Foreskin keratinocyte (primary cell): ENCODE measurements at places on chromosomes 6 and 20. TPM values are rescaled to one million over a fixed set of nuclear protein-coding genes. Genes with fewer than 3 reads are reported as not detected.

HLA-DRA gene
- total RNA-seq, result not detected in 2 replicates

SPATS1 gene
- not detected in 2 replicates for total RNA-seq

GRCh38 chr6:117600008-117600743 is 2.1 kb downstream of the GOPC start:
- no peak for DNase-seq

DNA sequence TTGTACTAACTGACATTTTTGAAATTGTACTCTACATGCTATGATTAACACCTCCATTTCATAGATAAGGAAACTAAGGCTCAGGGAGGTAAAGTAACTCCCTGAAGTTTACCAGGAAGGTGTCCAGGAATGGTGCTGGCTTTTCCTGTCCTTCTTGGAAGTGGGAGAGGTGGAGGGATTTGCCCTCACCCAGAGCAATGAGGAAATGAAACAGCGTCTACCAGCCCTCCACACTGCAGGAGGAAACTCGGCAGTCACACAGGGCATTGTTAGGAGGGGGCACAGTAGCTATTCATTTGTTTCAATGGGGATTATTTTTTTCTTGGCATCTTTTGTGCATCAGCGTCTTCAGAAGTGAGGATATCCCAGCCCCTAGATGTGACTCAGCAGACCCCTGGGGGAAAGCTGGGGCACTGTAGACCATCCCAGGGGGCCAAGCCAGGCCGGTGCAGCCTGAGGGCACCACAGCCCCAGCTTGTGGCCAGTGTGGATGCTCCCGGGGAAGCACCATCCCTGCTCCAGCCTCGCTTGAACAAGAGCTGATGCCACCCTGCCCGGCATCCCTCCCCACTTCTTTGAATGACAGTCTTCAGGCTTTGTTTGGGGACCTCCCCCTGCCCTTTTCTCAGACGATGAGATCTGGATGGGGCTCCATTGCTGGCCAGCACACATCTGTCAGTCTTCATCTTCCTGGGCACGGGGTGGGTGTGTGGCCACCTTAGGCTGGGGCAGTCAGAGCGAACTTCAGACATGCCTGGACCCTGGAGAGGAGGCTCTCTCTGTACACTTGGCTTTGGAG is 224.4 kb upstream of the PMEPA1 start:
- DNase-seq, result no peak

GRCh38 chr20:5933802-5934436 is 16.4 kb downstream of the TRMT6 start:
- DNase-seq, result peak; percentile 20

DNA sequence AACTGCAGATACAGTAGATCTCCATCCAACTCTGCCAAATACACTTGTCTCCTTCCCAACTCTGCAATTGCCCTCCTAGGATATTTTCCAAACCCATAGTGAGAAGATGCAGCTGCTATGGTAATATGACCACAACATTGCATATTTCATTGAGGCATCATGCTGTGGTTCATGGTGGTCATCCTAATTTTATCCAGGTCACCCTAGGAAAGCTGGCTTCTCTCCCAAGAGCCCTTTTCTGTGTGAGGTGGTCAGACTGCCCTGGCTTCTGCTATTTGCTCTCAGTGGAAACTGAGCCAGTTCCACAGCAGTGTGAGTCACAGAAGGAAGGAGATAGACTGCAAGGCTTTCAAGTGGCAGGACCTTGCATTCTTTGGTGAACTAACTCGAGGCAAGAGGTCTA is 5.5 kb downstream of the OGFRL1 start:
- no peak for DNase-seq

KCNQ5 gene
- 4.9 and 6.4 TPM in 2 replicates for total RNA-seq

KIF6 gene
- total RNA-seq, result 0.14 TPM in 2 replicates

GRCh38 chr6:133085896-133086295 is 155.3 kb upstream of the EYA4 start:
- no peak for DNase-seq

DNA sequence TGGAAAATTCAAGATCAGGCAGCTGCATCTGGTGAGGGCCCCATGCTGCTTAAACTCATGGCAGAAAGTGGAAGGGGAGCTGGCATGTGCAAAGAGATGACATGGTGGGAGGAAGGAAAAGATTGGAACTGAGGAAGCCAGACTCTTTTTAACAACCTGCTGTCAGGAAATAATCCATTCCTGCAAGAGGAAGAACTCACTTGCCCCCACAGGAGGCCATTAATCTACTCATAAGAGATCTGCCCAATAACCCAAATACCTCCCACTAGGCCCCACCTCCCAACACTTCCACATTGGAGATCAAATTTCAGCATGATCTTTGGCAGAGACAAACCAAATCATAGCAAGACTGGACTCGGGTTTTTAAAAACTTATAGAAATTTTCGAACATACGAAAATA is 200.5 kb upstream of the KCNQ5 start:
- no peak for DNase-seq

DNA sequence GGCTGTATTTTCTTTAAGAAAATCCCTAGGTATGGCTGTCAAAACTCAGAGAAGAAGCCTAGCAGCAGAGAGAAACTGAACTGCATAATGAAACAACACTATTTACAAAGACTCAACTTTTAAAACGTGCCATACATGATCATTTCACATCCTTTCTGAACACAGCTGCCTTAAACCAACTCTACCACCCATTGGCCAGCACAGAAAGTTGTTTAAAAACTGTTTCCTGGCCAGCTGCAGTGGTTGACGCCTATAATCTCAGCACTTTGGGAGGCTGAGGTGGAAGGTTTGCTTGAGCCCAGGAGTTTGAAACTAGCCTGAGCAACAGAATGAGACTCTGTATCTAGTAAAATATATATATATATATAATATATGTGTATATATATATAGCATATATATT is 336.4 kb upstream of the SOX4 start:
- no peak for DNase-seq

GJA10 gene
- not detected in 2 replicates for total RNA-seq

DNA sequence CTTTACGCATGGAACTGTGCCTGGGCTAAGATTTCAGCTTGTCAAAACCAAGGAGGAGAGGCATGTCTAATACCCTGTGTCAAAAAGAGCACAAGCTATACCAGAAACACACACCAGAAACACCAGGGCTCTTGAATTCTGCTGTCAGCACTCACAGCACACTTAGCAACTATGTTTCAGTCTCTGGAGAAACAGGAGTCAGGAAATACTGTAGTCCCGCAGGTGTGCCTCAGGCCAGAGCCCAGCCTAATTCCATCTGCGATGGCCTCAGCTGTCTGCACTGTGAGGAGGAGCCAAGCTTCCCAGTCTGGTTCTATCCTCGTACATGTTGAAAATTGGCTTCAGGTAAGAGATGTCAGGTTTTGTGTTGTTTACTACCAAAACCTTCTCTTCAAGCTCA is 31.6 kb downstream of the MTRES1 start:
- no peak for DNase-seq

CALHM5 gene
- 0.11 and 0.20 TPM in 2 replicates for total RNA-seq

TPD52L1 gene
- total RNA-seq, result 44.0 and 48.9 TPM in 2 replicates

GRCh38 chr6:145964948-145965366 is 799 bp upstream of the SHPRH start:
- no peak for DNase-seq

DNA sequence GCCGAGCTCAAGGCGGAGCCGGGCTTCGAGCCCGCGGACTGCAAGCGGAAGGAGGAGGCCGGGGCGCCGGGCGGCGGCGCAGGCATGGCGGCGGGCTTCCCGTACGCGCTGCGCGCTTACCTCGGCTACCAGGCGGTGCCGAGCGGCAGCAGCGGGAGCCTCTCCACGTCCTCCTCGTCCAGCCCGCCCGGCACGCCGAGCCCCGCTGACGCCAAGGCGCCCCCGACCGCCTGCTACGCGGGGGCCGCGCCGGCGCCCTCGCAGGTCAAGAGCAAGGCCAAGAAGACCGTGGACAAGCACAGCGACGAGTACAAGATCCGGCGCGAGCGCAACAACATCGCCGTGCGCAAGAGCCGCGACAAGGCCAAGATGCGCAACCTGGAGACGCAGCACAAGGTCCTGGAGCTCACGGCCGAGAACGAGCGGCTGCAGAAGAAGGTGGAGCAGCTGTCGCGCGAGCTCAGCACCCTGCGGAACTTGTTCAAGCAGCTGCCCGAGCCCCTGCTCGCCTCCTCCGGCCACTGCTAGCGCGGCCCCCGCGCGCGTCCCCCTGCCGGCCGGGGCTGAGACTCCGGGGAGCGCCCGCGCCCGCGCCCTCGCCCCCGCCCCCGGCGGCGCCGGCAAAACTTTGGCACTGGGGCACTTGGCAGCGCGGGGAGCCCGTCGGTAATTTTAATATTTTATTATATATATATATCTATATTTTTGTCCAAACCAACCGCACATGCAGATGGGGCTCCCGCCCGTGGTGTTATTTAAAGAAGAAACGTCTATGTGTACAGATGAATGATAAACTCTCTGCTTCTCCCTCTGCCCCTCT is 1.1 kb downstream of the CEBPB start:
- no peak for DNase-seq

DACT2 gene
- total RNA-seq, result 0.48 and 0.71 TPM in 2 replicates

C20orf204 gene
- 0.18 and 0.34 TPM in 2 replicates for total RNA-seq

DNA sequence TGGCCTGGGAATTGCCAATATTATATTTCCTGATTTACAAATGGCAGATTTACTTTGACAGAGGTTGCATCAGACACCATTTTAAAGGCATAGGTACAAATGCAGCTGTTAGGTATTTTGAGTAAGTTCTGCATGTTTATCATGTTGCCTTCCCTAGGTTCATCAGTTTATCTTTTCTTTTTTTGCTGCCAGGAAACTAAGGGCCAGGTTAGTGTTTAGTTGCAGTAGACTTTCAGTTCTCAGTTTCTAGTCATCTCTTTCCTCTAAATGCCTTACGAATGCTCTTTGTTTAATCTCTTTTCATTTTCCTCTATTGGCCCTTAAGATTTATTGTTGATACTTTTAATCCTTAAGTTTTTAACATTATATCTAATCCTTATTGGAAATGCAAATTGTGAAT is 129.9 kb downstream of the SMAP1 start:
- no peak for DNase-seq

GINM1 gene
- 33.5 and 34.1 TPM in 2 replicates for total RNA-seq

GRCh38 chr6:91185072-91185471 is 598.2 kb upstream of the MAP3K7 start:
- DNase-seq, result peak; percentile 43

GRCh38 chr6:47309291-47310130 is at the start of gene TNFRSF21:
Gene TNFRSF21, minus strand, starts transcription at chr6:47309905. Its CDS starts 394 bp downstream, at chr6:47309511.
- peak; percentile 75 for DNase-seq

DNA sequence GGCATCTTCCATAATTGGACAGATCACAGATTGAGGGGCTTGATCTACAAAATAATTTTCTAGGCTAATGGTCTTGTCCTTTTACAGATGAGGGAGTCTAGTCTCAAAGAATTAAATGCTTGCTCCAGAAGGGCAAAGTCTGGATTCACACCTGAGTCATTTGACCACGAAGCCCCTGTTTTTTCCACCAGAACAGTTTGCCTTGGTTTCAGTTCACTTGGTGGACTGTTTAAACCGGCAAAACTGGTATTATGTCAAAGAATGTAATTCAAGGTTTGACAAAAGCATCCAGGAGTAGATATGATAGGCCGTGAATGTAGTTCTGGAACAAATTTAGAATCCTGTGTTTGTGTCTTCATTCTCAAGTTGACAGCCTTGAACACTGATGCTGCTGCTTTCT is 3.3 kb downstream of the MYO6 start:
- DNase-seq, result peak; percentile 33
